Stimulated activated CD4-positive, alpha-beta T cell treated with anti-CD3 and anti-CD28 coated beads, TNF-alpha, amount 100 ng/mL, for 1 hour (primary cell): ENCODE measurements at places on chromosomes 5 and 9.

DNA sequence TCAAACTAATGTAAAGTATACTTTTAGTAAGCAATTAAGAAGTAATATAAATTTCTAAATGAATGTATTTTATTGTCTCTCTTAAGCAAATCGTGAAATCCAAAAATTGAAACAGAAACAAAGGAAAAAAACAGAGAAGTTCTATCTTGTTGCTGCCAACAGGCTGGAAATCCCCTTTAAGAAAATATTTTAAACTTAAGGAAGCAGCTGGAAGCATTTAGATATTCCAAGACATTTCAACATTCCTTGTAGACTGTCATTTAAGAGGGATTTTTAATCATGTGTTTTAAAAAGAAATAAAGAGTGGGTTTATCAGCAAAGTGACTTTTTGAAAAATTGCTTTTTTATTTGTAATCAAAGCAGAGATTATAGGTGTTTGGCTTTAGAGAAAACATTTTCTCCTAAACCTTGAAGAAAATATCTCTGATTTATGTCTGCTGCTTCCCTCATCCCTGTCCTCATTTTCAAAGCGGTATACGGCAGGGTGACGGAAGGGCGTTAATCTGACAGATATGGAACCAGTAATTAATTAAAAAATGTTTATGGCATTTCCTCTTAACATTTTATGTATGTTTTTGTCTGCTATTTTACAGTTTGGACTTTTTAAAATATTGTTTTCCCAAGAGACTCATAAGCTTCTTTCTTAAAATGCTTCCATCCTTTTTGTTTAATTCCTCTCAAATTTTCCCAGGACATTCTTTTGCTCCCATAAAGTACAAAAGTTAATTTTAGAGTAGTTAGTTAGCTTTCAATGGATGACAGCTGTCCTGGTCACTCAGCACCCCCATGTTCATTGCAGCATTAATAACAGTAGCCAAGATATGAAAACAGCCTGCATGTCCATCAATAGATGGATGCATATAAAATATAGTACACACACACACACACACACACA is 245.6 kb downstream of the LURAP1L start:
- DNase-seq, result no peak

GRCh38 chr5:164188733-164189148 is 683.3 kb downstream of the MAT2B start:
- no peak for DNase-seq

GRCh38 chr9:133108794-133109641 is 12.0 kb downstream of the RALGDS start:
- no peak for DNase-seq

- no peak for DNase-seq
Measured at GRCh38 chr5:127441799-127442484, 75.5 kb upstream of the PRRC1 start.

GRCh38 chr9:6805532-6805931 is 47.8 kb downstream of the KDM4C start:
- no peak for DNase-seq

GRCh38 chr5:180127682-180128670 is 56.4 kb upstream of the RNF130 start:
- no peak for DNase-seq

- DNase-seq, result no peak
Measured at GRCh38 chr5:176337913-176338312, 23.7 kb downstream of the KIAA1191 start.

DNA sequence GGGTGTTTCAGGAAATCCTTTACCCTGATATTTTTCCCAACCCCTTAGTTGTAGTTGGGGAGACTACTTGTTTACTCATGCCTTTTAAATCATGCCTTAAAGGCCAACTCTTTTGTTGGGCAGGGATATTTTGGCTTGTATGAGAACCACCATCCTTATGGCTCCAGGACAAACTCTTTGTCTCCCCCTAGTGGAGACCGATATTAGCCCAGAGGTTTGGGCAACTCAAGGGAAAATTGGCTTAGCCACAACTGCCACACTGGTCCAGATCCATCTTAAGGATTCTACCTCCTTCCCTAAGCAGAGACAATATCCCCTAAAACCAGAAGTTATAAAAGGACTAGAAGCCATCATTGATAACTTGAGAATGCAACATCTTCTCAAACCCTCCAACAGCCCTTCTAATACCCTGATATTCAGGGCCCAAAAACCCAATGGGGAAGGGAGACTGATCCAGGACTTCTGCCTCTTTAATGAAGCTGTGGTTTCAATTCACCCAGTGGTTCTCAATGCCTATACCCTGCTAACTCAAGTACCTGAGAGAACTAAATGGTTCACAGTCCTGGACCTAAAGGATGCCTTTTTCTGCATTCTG is 100.9 kb upstream of the HCN1 start:
- DNase-seq, result no peak

- no peak for DNase-seq
Measured at GRCh38 chr5:55218967-55219366, 8.1 kb downstream of the MCIDAS start.

- DNase-seq, result no peak
Measured at GRCh38 chr5:168401880-168402279, 84.4 kb upstream of the RARS1 start.

GRCh38 chr5:39199335-39199734 is 20.0 kb downstream of the FYB1 start:
- no peak for DNase-seq

DNA sequence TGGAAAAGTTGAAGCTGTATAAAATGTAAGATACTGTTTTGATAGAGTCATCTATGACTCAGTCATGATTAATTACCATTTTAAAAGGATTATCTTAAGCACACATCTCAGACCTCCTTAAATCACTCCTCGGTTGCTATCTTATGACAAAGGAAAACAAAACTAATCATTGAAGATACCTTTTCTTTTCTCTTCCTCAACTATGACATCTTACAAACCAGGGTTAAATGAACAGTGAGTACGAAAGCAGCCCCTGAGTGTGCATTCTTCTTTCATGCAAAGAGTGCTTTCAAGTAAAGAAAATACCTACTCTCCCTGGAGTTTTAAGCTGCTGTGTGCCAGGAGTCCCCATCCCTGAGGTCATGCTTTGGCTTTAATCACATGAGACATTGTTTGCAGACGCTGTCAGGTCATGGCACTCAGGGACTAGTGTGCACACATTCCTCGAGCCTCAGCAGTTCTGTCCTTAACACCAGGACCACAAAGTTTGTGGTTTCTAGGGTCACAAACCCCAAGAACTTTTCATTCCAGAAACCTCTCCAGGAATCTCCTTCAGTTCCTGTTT is 86.7 kb upstream of the ICE1 start:
- DNase-seq, result no peak
